ENCODE measurements at places on chromosomes 6 and 20.

- no peak for DNase-seq
Measured at GRCh38 chr6:4687989-4688947, 87.9 kb upstream of the CDYL start.

DNA sequence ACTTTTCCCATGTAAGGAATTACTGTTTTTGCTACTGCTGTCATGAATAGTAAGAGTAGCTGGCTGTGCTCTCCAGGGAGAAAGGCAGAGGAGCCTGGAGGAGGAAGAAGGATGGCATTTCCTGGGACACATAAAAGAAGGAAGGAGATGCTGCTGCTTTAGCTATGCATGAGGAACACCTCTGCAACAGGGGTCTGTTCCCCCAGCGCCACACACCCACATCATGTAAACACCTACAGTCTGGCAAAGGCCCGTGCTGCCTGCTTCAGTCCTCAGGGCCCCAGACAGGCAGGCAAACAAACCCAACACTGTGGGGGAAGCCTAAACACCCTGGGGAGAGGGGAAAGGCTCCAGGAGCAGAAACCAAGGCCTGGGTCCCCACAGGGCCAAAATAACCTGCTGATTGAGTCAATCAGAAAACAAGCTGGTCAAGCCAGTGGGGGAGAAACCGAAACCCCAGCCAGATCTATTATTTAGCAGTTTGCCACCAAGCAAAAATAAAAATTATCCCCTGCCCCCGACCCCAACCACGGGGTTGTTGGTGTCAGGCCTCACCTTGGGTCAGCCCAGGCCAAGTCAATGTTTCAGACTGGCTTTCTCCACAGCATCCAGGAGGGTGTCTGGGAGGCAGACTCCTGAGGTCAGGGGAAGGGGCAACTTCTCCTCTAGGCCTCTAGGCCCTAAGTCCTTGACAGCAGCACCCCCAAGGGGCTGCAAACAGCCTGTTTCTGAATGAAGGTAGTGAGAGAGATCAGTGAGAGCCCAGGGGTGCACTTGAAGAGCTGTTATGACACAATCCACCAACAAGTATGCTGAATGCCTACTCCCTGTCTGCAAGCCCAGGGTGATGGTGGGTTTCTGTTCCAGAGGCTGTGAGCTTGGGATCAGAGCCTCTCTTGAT is 34.6 kb upstream of the SCUBE3 start:
- no peak for DNase-seq

- no peak for DNase-seq
Measured at GRCh38 chr6:123118811-123119210, 122.8 kb downstream of the CLVS2 start.

DNA sequence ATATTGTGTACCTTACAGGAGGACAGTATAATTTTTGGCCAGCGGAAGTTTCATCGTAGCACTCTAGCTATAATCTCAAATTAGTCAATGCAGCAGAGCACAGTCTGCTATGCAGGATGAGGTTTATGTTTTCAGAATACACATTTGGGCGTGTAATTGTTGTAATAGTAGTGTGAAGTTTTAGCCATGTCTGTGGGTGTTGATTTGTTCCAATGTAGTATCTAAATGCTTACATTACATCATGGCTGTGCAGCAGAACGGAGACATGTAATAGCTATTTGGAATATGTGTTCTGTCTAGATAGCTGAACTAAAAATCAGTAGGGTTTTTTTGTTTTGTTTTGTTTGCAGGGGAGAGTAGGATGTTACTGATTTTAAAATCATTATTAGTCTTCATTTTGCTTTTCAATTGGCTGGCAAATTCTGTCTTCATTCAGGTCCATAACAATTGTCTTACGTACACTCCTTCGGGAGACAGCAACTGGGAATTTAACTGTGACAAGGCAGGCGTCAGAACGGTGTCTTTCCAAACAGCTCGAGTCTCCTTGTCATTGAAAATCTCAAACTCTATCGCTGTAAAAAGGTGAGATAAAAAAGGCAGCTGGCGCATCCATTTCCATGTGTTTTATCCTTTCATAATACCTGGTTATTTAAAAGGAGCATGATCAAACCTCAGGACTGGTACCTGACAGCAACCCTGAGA is 65.1 kb upstream of the CDH4 start:
- DNase-seq, result no peak

DNA sequence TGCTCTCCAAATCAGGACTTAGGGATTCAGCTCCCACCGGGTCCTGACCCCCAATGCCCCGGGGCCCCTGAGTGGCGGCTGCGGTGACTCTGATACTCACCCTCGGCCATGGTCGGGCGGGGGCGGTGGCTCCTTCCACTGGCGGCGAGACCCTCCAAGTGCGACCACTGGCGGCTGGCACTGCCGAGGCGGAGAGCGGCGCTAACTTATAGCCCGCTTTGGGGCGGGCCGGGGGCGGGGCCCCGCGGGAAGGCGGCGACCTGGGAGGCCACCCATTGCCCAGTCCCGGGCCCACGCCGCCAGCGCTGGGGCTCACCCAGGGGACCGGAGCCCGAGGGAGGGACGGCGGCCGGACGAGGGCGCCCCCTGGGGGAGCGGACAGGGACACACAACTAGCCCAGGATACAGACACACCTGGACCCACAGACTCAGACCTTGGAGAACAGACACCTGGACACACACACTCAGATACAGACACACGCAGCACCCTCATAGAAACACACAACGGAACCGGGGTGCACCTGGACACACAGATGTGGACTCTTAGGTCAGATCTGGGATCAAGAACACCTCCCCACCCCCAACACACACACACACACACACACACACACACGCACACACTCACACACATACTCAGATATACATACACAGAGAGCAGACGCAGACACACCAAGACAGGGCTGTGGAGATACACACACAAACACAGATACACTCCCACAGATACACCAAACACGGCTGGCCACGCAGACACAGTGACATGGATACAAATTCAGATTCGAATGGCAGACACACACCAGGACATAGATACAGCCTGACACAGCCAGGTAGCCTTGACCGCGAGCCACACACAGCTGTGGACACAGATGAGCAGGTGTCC is at the start of gene TGM2:
Gene TGM2 (minus strand): TSS at position 182 of the 877 bp plus-strand sequence. CDS start 72 bp downstream, at position 110.
- DNase-seq, result peak; percentile 89

GRCh38 chr6:88722686-88723085 is 240.7 kb downstream of the RNGTT start:
- no peak for DNase-seq

GRCh38 chr20:32527447-32528055 is 57.6 kb downstream of the NOL4L start:
- DNase-seq, result no peak

- DNase-seq, result no peak
Measured at GRCh38 chr6:61833176-61833755, 452.8 kb downstream of the KHDRBS2 start.

DNA sequence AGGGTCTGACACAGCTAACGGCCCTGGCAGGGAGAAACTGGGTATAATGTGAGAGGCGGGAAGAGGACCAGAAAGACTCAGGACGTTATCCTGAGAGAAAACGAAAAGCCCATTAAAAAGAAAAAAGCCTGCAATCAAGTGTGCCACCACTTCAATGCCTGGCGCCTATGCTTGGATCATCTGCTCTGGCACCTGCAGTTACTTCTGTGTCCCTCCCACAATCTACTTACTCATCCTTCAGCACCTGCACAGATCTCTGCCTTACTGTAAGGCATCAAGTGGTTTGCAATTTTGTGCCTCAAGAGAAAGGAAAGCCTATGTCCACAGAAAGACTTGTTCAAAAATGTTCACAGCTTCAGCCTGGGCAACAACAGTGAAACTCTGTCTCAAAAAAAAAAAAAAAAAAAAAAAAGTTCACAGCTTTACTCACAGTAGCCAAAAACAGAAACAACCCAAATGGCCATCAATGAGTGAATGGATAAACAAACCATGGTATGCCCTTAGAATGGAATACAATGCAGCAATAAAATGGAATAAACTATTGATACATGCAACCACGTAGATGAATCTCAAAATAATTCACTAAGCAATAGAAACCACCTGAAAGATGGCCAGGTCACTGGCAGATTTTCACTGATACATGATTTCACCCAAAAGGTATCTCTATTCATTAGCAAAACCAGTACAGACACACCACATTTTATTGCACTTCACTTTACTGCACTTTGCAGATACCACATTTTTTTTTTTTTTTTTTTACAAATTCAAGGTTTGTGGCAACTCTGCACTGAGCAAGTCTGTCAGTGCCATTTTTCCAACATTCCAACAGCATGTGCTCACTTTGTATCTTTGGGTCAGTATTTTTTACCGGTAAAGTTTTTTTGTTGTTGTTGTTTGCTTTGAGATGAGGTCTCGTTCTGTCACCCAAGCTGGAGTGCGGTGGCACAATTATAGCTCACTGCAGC is 48.6 kb downstream of the ABHD12 start:
- DNase-seq, result no peak
